ENCODE measurements at places on chromosomes 16 and 17.

- no peak for DNase-seq
- H3K36me3 ChIP-seq: no peaks in the 10 kb centered on the region
- no peak overlapping the region for H3K27ac ChIP-seq
- peaks cover 2% of the 10 kb centered on the region for H3K27me3 ChIP-seq
- no peak overlapping the region for H3K4me3 ChIP-seq
- peaks cover 7% of the 10 kb centered on the region for H3K4me1 ChIP-seq
Observed at GRCh38 chr17:4497101-4497824, 1.4 kb upstream of the SPNS2 start.

- H3K4me1 ChIP-seq: no peaks in the 10 kb centered on the region
- H3K4me3 ChIP-seq: no peak overlapping the region
- no peak overlapping the region for H3K27ac ChIP-seq
- no peaks in the 10 kb centered on the region for H3K36me3 ChIP-seq
- no peak for DNase-seq
Observed at GRCh38 chr17:13939222-13939621, 130.1 kb upstream of the COX10 start.

- no peak for DNase-seq
- H3K36me3 ChIP-seq: peaks cover 16% of the 10 kb centered on the region
- no peaks in the 10 kb centered on the region for H3K27me3 ChIP-seq
- H3K4me3 ChIP-seq: no peak overlapping the region
- peaks cover 13% of the 10 kb centered on the region for H3K4me1 ChIP-seq
Observed at GRCh38 chr17:21029036-21029435, 13.8 kb downstream of the USP22 start.

GRCh38 chr17:62064791-62065563 lies at the start of gene MED13:
Gene MED13 (minus strand): TSS chr17:62065278. CDS start chr17:62065205, 73 bp downstream.
- peaks cover 2% of the 10 kb centered on the region for H3K4me1 ChIP-seq
- H3K36me3 ChIP-seq: peaks cover 9% of the 10 kb centered on the region
- peak within 1 kb of the TSS; percentile 99 for H3K4me3 ChIP-seq
- peak; percentile 51 for DNase-seq
- peak within 1 kb of the TSS; percentile 100 for H3K27ac ChIP-seq

DNA sequence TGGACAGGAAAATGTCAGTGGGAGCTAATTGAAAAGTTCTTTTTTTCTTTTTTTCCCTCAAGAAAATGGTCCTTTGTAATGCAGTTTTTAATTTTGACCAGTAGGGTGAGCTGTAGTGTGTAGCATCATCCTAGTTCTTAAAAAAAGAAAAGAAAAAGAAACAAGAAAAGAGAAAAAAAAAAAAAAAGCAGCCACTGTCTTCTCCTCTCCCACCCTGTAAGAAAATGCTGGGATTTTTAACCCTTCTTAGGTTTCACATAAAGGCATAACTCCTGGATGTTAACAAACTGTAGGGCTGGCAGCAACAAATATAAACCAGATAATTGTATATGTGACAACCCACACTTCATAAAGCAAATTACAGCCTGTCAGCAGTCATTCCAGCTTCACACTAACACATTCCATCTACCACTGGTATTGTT lies 78.1 kb downstream of the SKAP1 start:
- no peaks in the 10 kb centered on the region for H3K27me3 ChIP-seq
- H3K27ac ChIP-seq: no peak overlapping the region
- H3K36me3 ChIP-seq: no peaks in the 10 kb centered on the region
- H3K4me1 ChIP-seq: no peaks in the 10 kb centered on the region
- peak; percentile 34 for DNase-seq

DNA sequence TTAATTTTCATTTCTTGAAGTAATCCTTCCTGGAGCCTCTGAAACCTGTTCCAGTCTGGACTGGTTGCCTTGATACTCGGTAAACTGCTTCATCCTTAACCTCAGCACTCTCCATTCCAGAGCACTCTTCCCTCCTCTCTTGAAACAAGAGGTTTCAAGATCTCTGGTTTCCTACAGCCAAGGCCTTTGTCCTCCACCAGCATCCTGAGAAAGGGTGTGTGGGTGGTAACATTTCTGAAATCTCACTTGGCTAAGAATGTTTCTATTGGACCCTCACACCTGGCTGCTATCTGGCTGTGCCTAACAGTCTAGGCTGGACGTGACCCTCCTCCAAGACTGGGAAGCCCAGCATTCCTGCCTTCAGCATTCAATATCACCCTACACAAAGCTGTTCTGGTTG lies 99.7 kb downstream of the CYTH1 start:
- H3K36me3 ChIP-seq: peaks cover 17% of the 10 kb centered on the region
- H3K4me3 ChIP-seq: no peak overlapping the region
- no peak overlapping the region for H3K27ac ChIP-seq
- DNase-seq: no peak
- H3K27me3 ChIP-seq: no peaks in the 10 kb centered on the region

DNA sequence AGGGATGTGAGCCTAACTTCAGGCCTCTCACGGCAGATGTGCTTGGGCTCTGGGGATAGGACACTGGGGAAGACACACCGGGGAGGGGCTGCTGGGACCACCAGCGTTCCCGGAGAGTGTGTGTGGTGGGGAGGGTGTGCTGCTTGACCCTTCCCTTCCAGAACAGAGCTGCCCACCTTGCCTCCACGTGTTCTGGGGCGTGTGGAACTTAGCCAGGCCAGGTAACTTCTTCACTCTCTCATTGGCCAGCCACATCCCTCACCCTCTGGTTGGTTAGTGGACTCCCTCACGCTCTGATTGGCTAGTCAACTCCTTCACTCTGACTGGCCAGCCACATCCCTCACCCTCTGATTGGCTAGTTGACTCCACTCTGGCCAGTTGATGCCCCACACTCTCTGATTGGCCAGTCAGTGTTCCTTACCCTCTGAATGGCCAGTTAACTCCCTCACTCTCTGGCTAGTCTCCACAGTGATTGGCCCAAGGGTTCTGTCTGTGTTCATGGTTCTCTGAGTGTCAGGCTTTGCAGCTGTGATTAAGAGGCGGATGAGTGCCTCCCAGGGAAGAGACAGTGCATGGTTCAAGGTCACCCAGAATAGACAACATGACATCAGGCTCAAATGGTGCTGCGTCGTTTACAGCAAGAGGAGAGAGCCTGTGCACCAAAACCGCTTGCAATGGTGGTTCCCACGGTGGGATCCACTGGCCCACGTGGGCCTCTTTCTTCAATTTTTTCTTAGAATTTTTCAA lies 10.0 kb downstream of the TMEM235 start:
- peak; percentile 14 for DNase-seq
- H3K36me3 ChIP-seq: no peaks in the 10 kb centered on the region
- no peak overlapping the region for H3K27ac ChIP-seq
- H3K4me1 ChIP-seq: no peaks in the 10 kb centered on the region
- no peaks in the 10 kb centered on the region for H3K27me3 ChIP-seq

DNA sequence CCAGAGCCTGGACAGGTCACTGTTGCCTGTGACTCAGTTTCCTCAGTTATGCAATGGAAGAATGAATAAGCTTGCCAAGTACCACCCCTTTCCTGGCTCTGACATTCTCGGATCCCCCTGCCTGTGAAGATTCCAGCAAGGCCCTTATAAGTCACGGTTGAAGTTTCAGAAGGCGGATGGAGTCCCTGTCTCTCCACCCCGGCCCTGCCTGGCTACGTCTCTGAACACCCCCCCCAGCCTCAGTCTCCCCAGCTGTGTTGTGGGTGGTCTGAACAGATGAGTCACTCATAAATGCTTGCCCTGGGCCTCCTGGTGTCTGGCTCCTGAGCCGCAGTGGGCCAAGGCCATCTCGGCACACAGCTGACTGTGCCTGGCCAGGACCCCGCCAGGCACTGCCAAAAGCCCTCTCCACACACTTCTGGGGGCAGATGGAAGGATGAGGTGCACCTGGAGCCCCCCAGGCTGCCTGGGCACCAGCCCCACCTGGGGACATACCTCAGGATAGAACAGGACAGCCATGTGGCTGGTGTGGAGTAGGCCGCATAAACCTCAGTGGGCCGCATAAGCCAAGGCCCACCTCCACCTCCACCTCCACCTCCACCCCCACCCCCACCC lies 15.4 kb downstream of the VASN start:
- H3K4me3 ChIP-seq: no peak overlapping the region
- H3K4me1 ChIP-seq: peaks cover 2% of the 10 kb centered on the region
- no peak for DNase-seq
- no peak overlapping the region for H3K27ac ChIP-seq
- H3K27me3 ChIP-seq: no peaks in the 10 kb centered on the region

DNA sequence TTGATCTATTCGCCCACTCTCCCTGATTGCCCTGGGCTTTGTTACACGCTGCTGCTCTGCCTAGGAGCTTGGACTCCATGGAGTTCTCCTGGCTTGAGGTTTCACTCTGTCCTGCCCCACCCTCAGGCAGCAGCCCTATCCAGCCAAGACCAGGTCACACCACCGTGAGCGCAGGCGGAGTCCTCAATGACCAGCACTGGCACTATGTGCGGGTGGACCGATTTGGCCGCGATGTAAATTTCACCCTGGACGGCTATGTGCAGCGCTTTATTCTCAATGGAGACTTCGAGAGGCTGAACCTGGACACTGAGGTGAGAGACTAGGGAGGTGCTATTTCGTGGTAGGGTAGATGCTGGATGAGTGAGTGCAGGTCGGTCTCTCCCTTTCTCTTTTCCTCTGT lies 3.5 kb downstream of the CNTNAP1 start:
- H3K4me3 ChIP-seq: no peak overlapping the region
- H3K4me1 ChIP-seq: no peaks in the 10 kb centered on the region
- no peaks in the 10 kb centered on the region for H3K27me3 ChIP-seq

DNA sequence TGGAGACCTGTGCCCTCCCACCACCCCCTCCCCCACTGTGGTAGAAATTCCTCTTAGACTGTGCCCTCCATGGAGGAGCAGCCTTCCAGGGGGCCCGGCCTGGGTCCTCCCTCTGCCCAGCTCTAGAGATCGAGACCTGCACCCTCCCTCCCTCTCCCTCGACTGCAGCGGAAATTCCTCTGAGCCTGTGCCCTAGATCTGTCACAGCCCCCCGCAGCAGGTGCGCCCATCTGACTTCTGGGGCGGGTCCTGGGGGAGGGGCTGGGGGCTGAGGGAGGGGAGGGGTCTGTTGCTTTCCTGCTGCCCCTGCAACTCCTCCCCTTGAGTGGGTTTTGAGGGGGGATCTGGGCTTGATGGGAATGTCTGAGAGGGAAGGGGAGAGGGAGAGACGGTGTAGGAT lies 177.8 kb upstream of the GSE1 start:
- no peak for DNase-seq
- H3K27me3 ChIP-seq: no peaks in the 10 kb centered on the region
- peaks cover 5% of the 10 kb centered on the region for H3K4me1 ChIP-seq
- peaks cover 46% of the 10 kb centered on the region for H3K36me3 ChIP-seq
- H3K27ac ChIP-seq: no peak overlapping the region
